ENCODE measurements at places on chromosomes 16 and 17.

GRCh38 chr17:74467221-74467951 lies 952 bp downstream of the CD300A start:
- DNase-seq = no peak

DNA sequence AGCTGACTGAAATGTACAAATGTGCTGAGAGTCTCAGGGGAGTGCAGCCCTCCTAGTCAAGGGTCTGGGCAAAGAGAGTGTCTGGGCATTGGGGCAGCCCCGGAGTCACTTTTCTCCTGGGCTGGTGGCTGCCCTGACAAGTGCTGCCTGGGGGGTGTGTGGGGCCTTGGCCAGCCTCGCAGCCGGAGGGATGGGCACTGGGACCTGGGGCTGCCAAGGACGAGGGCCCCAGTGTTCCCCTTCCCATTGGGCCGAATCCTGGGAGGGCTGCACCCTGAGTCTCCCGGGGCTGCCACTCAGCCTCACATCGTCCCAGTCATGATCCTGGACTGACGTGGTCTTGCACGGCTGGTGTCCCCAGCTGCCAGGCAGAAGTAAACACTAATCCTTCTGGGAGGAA lies 132.3 kb downstream of the BANP start:
- DNase-seq = no peak

DNA sequence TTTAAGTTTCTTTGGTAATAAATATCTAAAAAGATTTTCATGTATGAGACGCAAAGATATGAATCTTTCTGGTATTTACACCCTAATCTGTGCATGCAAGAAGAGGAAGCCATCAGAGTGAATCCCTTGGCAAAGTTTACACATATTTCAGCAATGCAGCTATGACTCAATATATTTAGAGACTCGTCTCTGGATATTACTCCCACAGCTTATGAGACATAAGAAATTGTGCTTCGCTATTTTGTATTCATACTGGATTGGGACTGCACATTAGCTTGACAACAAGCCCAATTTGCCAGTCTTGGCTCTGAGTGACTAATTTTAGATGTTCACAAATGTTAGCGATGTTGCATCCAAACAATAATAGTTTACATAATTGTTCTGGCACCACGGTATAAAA lies 532.0 kb downstream of the CDH11 start:
- DNase-seq = no peak

DNA sequence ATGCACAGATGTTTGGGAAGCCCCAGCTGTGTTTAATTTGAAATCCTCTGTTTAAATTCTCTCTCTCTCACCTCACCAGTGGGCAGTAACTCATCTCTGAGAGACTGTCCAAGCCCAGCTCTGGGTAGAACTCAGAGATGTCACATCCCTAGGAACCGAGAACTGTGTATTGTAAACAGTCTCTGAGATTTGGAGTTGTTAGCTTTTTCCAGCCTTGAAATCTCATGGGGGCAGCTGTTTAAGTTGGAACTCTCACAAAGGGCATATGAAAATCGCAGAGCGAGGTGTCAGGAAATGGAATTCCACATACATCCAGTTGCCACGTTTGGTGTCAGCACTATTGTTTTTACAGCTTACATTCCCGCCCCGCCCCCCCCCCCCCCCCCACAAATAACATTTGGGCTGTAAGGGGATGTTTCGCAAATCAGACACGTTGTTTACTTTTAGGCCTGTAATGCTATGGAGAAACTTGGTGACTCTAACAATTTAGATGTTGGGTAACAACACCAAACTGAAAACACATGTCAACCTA lies 34.3 kb downstream of the VPS35L start:
- DNase-seq = no peak

- DNase-seq = no peak
Measured at GRCh38 chr17:50175035-50175807, 9.4 kb downstream of the SGCA start.

All from GDM1 (cell line).